Stimulated activated CD8-positive, alpha-beta memory T cell treated with anti-CD3 and anti-CD28 coated beads, Interleukin-15, amount 100 ng/mL, for 48 hours (primary cell): ENCODE measurements at places on chromosomes 12 and 14.

- DNase-seq, result no peak
These were observed 16.1 kb upstream of the ZDHHC22 start for GRCh38 chr14:77157740-77158139.

GRCh38 chr14:104694991-104695659 is 5.7 kb downstream of the INF2 start:
- DNase-seq, result no peak

DNA sequence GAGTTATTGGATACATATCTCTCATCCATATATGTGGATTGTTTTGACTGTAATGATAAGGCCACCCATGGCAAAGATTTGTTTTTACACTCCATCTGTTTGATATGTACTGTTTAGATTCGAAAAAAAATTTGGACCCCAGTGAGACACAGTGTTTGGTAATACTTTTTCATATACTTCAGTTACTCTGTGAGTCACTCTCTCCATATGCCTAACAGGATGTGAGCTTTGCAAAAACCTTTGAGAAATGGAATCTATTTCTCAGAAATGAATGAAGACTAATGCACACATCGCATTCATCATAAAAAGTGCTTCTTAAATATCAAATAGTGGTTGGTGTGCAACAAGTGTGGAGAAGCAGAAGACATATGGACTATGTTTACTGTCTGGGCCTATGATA is 781.5 kb downstream of the SLC6A15 start:
- no peak for DNase-seq

- DNase-seq, result no peak
These were observed 11.0 kb downstream of the OR6S1 start for GRCh38 chr14:20630340-20631022.

DNA sequence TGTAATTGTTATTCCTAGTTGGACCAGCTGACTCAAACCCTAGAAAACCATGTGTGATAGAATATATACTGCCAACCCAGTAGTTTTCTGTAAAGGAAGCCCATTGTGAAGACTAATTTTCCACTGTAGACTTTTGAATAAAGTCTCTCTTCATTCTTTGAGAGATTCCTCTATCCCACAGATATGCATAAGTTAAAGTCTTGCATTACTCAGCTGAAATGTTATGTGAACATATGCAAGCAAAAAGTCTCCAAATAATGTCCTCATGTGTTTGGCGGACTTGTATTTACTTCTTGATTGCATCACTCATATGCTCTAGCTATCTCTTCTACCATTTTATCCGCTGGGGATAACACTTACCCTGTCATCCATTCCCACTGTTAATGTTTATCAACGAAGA is 35.1 kb upstream of the OTOGL start:
- no peak for DNase-seq

GRCh38 chr14:44108601-44109000 is 398.5 kb downstream of the FSCB start:
- no peak for DNase-seq

- no peak for DNase-seq
These were observed 43.7 kb downstream of the CCDC59 start for GRCh38 chr12:82314406-82314892.

GRCh38 chr14:56378475-56378877 is 201.1 kb upstream of the TMEM260 start:
- no peak for DNase-seq

GRCh38 chr12:13032164-13032563 is 12.0 kb upstream of the FAM234B start:
- no peak for DNase-seq

DNA sequence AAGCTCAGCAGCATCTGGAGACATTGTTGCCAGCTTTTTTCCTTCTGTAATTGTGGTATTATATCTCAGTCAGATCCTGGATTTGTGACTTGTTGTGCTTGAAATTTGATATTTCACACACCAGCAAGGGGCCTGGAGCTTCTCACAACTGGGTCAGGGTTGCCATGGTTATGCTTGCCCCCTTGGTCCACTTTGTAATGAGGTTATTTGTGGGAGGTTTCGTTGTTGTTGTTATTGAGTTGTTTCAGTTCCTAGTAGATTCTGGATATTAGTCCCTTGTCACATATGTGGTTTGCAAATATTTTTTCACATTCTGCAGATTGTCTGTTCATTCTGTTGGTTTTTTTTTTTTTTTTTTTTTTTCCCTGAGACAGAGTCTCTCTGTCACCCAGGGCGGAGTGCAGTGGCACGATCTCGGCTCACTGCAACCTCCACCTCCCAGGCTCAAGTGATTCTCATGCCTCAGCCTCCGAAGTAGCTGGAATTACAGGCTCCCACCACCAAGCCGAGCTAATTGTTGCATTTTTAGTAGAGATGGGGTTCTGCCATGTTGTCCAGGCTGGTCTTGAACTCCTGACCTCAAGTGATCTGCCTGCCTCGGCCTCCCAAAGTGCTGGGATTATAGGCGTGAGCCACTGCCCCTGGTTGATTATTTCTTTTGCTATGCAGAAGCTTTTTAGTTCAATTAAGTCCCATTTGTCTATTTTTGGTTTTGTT is 80.6 kb upstream of the ETV6 start:
- no peak for DNase-seq

DNA sequence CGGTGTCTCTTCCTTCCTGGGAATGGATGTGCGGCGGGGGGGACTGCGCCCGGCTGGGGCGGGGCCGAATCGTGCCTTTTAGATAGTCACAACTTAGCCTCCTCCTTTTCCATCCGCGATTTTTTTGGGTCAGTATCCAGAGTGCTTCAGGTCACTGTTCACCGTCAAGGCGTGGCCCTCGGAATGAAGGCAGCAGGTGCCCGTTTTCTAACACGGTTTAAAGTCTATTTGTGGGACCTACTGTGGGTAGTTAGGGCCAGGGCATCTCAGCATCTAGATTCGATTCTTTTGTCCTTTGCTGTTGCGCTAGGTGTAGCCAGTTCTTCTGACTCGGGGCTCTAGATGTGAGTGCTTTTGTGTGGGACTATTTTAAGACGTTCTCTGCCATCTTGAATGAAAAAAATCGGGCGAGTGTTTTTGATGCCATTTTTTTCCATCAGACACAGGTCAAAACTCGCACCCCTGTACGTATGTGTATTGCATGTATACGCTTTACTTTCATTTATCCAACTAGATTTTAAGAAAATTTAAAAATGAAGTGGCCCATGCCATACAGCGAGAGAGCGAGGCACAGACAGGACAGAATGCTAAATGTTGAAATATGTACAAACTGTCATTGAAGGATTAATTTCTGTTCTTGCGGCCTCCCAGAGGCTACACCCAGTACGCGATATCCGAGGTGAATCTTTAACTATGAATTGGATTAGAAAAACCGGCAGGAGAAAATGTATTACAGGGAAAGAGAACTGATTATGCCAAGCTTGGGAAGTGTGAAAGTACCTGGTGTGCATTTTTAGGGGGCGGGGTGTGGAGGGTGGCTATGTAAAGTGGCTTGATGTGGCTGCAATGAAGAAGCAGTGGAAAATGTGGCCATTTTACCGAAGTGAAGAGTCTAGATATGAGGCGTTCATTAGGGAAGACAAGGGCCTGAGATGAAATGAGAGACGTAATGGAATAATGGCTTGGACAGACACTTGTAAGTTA is 835 bp downstream of the VEZT start:
- no peak for DNase-seq

DNA sequence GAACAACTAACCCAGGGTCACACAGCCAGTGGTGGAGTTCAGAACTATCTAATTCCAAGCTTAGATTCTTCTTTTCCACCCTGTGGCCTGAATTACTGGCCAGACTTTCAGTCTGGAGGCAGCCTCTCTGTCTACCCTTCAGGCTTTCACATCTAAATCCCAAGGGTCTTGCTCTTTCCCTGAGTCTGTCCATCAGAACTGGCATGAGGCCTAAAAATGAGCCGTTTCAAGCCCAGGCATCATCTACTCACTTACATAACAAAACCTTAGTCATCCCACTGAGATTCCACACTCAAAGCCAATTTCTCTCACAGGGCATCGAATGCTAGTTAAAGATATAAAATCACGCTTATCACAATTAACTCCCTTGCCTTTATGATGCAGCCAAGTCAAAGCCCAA is 1.3 kb upstream of the PTGDR start:
- no peak for DNase-seq

DNA sequence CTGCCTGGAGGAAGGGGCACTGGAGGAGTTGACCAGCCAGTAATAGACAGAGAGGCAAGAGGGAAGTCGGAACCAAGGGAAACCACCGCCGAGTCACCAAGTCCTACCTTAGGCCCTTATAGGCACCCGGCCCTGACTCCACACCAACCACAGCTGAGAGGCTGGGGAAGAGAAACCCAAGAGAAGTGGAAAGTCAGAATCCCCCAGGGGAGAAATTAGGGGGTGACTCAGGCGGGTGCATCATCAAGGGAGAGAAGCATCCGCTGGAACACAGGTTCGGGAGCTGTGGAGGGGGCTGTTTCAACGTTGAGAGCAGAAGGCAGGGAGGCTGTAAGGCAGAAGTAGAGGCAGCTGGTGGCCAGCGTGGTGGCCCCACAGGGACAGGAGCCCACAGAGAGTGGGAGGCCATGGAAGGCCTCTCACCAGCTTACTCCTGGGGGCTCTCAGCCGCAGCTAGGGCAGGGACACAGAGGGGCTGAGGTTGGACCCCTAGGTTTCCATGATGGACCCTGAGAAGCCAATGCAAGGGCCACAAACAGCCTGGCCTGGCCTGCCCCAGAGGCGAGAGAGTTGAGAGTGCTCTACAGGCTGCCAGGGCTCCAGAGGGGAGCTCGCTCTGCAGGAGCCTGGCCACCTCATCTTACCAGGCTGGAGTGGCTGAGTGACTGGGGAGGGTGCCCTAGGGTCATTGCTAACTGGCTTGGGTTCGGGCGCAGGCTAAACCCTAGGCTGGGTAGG is 1.4 kb upstream of the TRMT61A start:
- peak; percentile 36 for DNase-seq

DNA sequence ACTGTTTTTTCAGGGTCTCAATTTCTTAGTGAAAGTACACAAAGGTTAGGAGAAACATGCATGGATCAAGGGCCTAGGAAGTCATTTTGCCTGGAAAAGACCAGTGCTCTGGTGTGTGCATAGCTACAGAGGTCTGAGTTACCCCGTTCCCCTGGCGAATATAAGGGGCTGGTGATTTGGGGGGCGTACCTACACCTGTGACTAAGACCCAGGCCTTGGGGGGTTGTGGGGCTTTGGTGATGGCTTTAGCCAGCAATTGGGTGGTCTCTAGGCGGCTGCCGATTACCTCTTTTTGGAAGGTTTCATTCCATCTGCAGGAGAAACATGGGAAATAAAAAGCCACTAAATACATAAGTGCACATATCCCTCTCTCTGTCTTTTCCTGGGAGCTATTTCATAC is 1.1 kb downstream of the SDR39U1 start:
- no peak for DNase-seq

DNA sequence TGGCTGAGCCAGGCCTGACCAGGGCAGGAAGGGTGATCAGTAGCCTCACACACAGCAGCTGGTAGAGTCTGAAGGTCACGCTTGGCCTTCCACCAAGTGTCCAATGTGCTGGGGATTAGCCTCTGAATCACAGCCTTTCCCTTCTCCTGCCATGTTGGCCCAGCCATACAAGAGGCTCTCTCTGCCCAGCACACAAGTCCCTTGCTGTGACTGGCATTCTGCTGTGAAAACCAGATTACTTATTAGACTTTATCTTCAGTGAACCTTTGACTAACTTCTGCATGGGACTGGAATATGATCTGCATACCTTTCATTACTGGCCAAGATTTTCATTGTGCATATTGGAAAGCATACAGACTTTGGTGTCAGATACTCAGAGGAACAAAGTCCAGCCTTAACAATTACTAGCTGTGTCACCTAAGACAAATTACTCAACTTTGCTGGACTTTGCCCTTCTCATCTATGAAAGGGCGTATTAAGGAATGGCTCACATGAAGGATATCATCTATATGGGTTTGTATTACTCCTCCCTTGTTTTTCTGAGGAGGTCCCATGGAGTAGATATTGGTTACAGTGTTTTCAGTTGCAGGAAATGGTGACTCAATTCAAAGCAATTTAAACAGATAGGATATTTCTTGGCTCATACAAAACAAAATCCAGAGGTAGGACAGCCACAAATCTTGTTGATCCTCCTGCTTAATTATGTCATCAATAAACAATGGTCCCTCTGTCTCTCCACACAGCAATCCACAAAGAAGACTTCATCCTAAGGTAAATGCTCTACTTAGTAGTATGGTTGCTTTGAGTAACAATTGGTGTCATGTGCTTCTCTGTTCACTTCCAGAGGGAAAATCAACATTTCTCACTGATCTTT is 99.6 kb downstream of the DYRK2 start:
- no peak for DNase-seq

- no peak for DNase-seq
These were observed 25.8 kb downstream of the TAOK3 start for GRCh38 chr12:118346895-118347294.

- DNase-seq, result no peak
These were observed 22.7 kb downstream of the CSRP2 start for GRCh38 chr12:76856018-76856644.

DNA sequence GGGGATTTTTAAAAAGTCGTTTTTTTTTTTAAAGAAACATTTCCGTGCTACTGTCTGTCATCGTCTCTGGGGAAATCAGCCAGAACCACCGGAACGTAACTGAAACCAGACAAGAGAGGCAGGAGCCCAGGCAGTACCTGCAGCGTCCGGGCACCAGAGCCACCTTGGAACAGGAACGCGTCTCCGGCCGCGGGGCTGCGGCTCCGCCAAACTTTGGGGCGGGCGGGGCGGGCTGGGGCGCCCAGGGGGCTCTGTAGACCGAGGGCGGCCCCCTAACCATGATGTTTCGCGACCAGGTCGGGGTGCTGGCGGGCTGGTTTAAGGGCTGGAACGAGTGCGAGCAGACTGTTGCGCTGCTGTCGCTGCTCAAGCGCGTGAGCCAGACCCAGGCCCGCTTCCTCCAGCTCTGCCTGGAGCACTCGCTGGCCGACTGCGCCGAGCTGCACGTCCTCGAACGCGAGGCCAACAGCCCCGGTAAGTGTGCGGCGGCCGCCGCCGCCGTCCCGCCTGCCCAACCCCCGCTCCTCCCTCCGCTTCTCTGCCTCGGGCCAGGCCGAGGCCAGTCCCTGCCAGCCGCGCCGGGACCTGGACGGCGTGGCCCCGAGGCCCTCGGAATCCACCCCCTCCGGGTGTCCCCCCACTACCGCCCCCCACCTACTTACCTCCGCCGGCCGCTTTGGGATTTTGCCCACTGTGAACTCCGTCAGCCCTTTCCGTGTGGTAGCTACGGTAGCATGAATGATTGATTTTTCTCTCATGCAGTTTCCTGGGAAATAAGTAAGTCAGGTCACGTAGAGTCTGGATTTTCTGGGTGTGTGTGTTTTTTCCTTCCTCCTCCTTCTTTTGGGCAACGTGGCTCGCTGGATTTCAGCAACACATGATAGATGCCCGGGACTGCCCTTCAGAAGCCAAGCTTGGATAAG is 972 bp downstream of the SAMD4A start:
- no peak for DNase-seq

- DNase-seq, result no peak
These were observed 9.3 kb downstream of the ISCU start for GRCh38 chr12:108571609-108572165.

DNA sequence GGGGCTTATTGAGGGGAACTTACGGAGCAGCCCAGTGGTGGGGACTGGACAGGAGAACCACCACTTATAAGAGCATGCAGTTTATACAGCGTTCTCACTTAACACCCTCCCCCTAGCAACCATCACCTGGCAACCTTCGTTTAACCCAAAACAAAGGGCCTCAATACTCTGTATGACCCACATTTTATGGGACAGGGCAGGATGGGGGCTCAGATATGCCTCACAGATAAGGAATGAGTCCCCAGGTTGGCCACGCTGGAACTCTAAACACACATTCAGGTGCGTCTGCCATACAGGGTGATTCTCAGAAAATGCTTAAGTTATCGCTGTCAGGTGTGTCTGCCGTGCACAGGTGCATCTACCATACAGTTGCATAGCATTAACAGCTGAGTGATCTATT is 99.2 kb downstream of the GCH1 start:
- no peak for DNase-seq

GRCh38 chr14:72932893-72933292 is 6.6 kb downstream of the DCAF4 start:
- DNase-seq, result no peak
